ENCODE measurements at places on chromosomes 6 and 20.

DNA sequence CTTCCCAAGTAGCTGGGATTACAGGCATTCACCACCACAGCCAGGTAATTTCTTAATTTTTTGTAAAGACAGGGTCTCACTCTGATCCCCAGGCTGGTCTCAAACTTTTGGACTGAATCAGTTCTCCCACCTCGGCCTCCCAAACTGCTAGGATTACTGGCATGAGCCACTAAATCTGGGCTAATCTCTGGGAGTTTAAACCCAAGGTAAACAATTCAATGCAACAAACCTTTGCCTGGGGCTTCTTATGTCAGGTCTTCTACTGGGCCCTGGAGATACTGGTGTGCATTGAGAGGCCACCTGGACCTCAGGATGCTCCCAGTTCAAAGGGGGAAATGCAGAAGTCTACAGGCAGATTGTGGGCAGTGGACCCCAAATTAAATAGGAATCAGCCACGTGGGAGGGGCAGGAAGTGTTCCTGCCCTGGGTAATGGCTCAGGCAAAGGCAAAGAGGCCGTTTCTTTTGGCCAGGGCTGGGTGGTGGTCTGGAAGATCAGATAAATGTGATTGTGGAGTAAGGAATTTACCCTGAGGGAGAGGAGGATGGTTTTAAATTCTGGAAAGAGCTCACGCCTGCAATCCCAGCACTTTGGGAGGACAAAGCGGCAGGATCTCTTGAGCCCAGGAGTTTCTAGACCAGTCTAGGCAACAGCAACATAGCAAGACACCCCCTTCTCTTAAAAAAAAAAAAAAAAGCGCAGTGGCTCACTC, 1.3 kb upstream of the MYBL2 start:
- DNase-seq, result no peak

- DNase-seq, result no peak
These were observed 329.3 kb upstream of the IRAK1BP1 start for GRCh38 chr6:78538002-78538401.

DNA sequence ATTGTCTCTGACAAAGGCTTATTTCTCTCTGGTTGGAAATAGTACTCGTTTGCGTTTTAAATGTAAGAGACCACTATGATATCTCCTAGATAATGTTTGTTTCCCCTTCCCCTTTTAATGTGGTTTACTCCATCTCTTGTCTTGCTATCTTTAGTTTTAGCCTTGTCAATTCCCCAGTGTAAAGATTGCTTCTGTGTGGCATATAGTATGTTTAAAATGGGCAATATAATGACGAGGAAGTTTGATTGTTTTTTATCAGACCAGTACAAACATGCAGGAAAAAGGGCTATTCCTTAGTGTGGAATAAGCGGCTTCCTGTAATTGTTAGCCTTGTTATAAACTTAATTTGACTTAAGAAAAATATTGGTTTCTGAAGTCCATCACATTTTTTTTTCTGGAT, 3.1 kb downstream of the QKI start:
- DNase-seq, result no peak

GRCh38 chr6:121522771-121523386, 87.4 kb downstream of the GJA1 start:
- DNase-seq, result no peak

GRCh38 chr6:144654506-144654905, 369.4 kb downstream of the UTRN start:
- no peak for DNase-seq

DNA sequence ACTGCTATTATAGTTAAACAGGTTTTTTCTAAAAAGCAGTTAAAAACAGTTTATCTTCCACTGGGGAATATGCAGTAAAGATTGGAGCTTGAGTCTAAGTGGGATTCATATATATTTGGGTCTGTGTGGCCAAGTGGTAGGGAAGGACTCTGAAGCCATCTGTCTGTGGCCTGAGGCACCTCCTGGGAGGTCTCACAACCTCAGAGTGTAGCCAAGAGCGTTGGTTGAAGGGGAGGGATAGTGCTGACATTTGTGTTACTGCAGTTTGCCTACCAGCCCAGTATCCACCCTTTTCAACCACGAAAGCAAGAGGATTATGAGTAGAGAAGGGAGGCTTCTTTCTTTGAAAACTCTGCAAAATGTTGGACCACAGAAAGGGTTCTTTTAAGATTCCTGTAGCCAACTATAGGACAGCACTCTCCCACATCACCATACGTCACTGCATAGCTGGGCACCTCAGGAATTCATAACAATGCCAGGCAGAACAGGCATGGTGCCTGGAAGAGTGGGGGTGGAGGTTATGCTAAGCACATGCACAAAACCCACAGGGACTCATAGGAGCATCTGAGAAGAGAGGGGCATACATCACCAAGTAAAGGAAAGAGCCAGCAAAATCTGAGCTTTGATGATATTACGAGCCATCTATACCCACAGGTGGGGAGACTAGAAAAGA, 90.5 kb upstream of the HEY2 start:
- DNase-seq, result no peak

DNA sequence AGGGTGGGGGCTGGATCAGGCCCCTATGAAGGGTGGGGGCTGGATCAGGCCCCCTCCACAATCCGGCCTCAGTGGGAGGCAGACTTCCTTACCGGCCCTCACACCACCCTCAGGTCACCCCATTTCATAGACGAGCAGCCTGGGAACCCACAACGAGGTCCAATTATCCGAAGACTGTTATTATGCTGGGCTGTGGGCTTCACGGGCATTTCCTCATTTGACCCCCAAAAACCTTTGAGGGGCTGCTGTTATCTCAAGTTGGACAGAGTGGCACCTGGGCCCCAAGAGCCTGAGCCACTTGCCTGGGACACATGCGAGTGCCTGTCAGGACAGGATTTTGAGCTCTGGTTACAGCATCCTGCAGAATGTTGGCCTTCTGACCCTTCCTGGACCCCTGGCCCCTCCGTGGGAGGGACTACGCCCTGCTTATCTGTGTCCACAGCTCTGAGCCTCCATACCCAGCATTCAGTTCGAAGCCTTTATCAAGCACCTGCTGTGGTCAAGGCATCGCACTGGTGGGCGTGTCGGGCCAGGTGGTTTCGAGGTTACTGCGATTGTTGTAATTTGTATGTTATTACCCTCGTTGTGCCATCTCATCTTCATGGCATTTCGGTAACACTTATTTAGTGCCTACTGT, 34.5 kb upstream of the PCMTD2 start:
- DNase-seq, result no peak

DNA sequence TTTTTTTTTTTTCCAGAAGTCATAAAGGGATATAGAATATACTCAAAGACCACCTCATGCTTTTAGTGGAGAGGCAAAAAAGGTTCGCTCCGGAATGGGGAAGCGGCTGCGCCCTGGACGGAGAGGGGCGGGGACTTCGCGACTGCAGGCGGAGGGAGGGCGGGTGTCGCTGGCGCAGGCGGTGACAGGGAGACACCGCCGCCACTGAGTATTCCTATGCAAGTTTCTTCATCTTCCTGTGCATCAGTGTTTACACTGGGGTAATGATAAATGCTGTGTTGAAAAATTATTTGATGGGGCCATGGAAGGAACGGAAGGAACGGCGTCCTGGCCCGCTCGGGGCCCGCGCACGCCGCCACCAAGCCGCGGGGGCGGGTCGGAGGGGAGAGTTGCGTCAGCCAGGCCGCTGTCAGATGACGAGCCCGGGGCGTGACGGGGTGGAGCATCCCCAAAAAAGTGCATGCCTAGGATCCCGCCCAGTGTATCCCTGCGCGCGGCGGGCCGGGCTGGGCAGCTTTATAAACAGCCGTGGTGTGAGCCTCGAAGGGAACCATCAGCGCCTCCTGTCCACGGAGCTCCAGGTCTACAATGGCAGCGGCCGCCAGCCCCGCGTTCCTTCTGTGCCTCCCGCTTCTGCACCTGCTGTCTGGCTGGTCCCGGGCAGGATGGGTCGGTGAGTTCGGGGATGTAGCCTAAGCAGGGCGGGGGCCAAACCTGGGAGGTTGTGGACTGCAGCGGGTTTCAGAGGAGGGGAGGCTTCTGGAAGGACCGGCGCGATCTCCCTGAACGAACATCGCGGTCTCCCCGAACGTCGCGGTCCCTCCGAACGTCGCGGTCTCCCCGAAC, at the start of gene ULBP1:
ULBP1 (plus strand) TSS at position 482 of the 846 bp plus-strand sequence; CDS start at position 589, 107 bp downstream.
- peak; percentile 80 for DNase-seq

GRCh38 chr20:12061466-12061865, 143.8 kb downstream of the BTBD3 start:
- no peak for DNase-seq

GRCh38 chr6:22042706-22043105, 254.1 kb downstream of the PRL start:
- DNase-seq, result no peak

DNA sequence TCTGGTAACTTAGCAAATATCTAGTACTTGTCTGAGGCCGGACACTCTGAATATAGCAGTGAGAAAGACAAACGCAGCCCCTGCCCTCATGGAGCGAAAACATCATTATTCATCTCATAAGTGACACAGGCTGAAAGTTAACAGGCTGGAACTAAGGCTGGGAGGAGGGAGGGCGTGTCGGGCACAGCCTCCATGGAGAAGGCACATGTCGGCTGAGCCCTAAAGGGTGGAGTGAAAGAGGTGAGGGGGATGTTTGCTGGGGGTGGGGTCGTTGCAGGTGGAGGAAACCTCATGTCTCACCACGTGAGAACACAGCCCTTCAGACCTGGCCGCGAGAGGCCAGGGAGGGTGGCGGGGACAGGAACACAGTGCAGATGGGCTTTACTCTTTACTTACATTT, 108.8 kb upstream of the FOXC1 start:
- DNase-seq, result peak; percentile 32

DNA sequence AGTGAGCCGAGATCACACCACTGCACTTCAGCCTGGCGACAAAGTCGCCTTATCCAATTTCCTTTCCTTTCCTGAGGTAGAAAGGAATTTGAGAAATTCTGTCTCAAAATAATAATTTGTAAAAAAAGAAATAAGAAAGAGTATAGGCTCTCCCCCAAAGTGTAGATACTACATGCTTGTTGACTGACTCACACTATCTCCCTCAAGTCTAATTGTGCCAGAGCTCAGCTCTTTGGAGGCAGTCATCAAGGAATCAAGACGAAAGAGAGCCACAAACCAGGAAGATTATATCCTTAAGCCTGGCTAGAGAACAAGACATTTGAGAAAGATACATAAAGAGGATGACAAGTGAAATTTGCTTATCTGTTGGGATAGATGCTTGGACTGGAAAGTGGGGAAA, 3.7 kb upstream of the FKBPL start:
- no peak for DNase-seq

GRCh38 chr6:161226009-161226964, 47.6 kb downstream of the AGPAT4 start:
- DNase-seq, result no peak

DNA sequence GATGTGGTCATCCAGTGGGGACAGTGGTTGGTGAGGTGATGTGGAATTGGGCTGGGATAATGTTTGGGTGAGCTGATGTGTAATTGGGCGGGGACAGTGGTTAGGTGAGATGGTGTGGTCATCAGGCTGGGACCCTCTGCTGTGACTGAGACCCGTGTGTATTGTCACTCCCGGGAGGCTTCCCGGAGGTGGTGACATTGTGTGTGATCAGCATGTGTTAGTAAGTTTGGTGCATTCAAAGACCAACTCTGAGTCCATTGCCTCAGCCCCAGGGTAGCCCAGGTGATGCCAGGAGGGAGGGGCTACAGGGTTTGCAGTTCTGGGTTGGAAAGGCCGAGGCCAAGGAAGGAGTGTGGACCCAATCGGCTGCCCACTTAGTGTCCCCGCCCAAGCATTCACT, 375.5 kb downstream of the TAF4 start:
- DNase-seq, result no peak

- DNase-seq, result peak; percentile 51
These were observed 5.5 kb downstream of the GRIK2 start for GRCh38 chr6:101398716-101399615.

GRCh38 chr20:34577061-34577460, 18.5 kb downstream of the MAP1LC3A start:
- DNase-seq, result no peak

- DNase-seq, result no peak
These were observed 47.6 kb upstream of the SMIM8 start for GRCh38 chr6:87274660-87275274.

DNA sequence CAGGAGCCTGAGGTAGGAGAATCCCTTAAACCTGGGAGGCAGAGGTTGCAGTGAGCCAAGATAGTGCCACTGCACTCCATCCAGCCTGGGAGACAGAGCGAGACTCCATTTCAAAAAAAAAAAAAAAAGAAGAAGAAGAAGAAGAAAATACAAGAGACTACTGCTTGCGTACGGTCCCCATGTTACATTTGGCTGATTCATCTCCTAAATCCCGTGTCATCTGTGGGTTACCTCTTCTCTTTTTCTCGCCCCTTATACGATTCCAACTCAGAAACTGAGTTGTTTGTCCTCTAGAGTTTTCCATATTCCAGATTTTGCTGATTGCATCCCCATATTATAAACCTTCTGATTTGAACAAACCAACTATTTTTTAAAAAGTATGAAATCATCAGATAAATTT, 62.4 kb upstream of the NELFCD start:
- no peak for DNase-seq

DNA sequence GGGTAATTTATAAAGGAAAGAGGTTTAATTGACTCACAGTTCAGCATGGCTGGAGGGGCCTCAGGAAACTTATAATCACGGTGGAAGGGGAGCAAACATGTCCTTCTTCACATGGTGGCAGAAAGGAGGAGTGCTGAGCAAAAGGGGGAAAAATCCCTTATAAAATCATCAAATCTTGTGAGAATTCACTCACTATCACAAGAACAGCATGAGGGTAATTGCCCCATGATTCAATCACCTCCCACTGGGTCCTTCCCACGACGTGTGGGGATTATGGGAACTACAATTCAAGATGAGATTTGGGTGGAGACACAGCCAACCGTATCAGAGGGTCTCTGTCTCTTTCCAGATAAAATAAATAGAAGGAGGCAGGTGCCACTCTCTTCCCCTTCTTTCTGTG, 48.7 kb downstream of the TNFAIP3 start:
- no peak for DNase-seq

GRCh38 chr6:152046118-152046517, 238.6 kb downstream of the ESR1 start:
- DNase-seq, result no peak

- DNase-seq, result no peak
These were observed 25.2 kb upstream of the TLDC2 start for GRCh38 chr20:36850759-36851158.

- no peak for DNase-seq
These were observed 127.7 kb downstream of the ALDH8A1 start for GRCh38 chr6:134821928-134822864.

- DNase-seq, result no peak
These were observed 157.7 kb downstream of the RNASET2 start for GRCh38 chr6:166798652-166799051.

- no peak for DNase-seq
These were observed 18.7 kb upstream of the YWHAB start for GRCh38 chr20:44866703-44867335.

- peak; percentile 93 for DNase-seq
These were observed 102.0 kb downstream of the OR2B2 start for GRCh38 chr6:27809939-27810767.

- DNase-seq, result no peak
These were observed 210.3 kb upstream of the TSHZ2 start for GRCh38 chr20:52761867-52762266.

GRCh38 chr20:63847237-63848002, 13.9 kb upstream of the ABHD16B start:
- DNase-seq, result peak; percentile 83

Measured in kidney (tissue), 22 donors.